Bronchial smooth muscle cell (primary cell): ENCODE measurements at places on chromosomes 12 and 14. TPM values are rescaled to one million over a fixed set of nuclear protein-coding genes. Genes with fewer than 3 reads are reported as not detected.

Gene IL23A
- 0.09 TPM in 1 of 2 replicates, not detected in the other for total RNA-seq

Gene SETD3
- total RNA-seq: 24.0 and 30.4 TPM in 2 replicates

Gene SLC22A17
- 13.2 and 16.7 TPM in 2 replicates for total RNA-seq

Gene GLT1D1
- under 0.01 and 0.09 TPM in 2 replicates for total RNA-seq

Gene CDKN3
- total RNA-seq: 7.4 and 13.9 TPM in 2 replicates

Gene CLEC2D
- total RNA-seq: 1.7 TPM in 2 replicates

Gene TMEM132D
- under 0.01 TPM in 1 of 2 replicates, not detected in the other for total RNA-seq

Gene PROX2
- not detected in 2 replicates for total RNA-seq

Gene RFX4
- not detected in 2 replicates for total RNA-seq

Gene DNAAF2
- total RNA-seq: 5.5 and 6.5 TPM in 2 replicates

Gene SPPL3
- total RNA-seq: 2.8 and 4.1 TPM in 2 replicates

Gene PDE3A
- total RNA-seq: 0.60 and 2.2 TPM in 2 replicates

Gene SRGAP1
- total RNA-seq: 9.3 and 16.5 TPM in 2 replicates

Gene CCDC175
- not detected in 2 replicates for total RNA-seq

Gene RGS6
- not detected in 2 replicates for total RNA-seq

Gene GAS2L3
- total RNA-seq: 12.8 and 12.9 TPM in 2 replicates

Gene RNU6-7
- total RNA-seq: not detected in 2 replicates

Gene SLC8A3
- under 0.01 TPM in 1 of 2 replicates, not detected in the other for total RNA-seq

Gene FGF23
- total RNA-seq: under 0.01 TPM in 1 of 2 replicates, not detected in the other

Gene IL31
- not detected in 2 replicates for total RNA-seq

Gene LYZ
- total RNA-seq: not detected in 2 replicates

Gene FSCB
- under 0.01 TPM in 1 of 2 replicates, not detected in the other for total RNA-seq

Gene SMOC1
- total RNA-seq: 0.34 and 2.0 TPM in 2 replicates

Gene SLC25A21
- total RNA-seq: 0.17 and 0.63 TPM in 2 replicates

Gene PLEKHG3
- 0.63 and 2.4 TPM in 2 replicates for total RNA-seq

Gene TSPAN19
- total RNA-seq: under 0.01 and 0.16 TPM in 2 replicates

Gene IAPP
- not detected in 2 replicates for total RNA-seq

Gene BCL2L2
- 15.8 and 19.9 TPM in 2 replicates for total RNA-seq

Gene COCH
- total RNA-seq: 0.09 and 0.16 TPM in 2 replicates
